ENCODE measurements at places on chromosomes 11 and 22. TPM values are rescaled to one million over a fixed set of nuclear protein-coding genes. Genes with fewer than 3 reads are reported as not detected.

The GAL3ST1 gene
- 0.34 TPM for polyA plus RNA-seq

The PRG2 gene
- 0.13 TPM for polyA plus RNA-seq

The APLNR gene
- 0.78 TPM for polyA plus RNA-seq

The GTSE1 gene
- 0.49 TPM for polyA plus RNA-seq

The MMP10 gene
- polyA plus RNA-seq, result not detected

The KRTAP5-2 gene
- polyA plus RNA-seq, result not detected

The CCDC15 gene
- polyA plus RNA-seq, result 0.43 TPM

The SORL1 gene
- 3.2 TPM for polyA plus RNA-seq

The RAB38 gene
- 0.78 TPM for polyA plus RNA-seq

The NLRP14 gene
- polyA plus RNA-seq, result 0.11 TPM

The HBB gene
- 12.9 TPM for polyA plus RNA-seq

The DNAJB7 gene
- polyA plus RNA-seq, result not detected

The BSX gene
- not detected for polyA plus RNA-seq

The SLC39A13 gene
- polyA plus RNA-seq, result 39.9 TPM

The CNGA4 gene
- polyA plus RNA-seq, result 0.13 TPM

The BTBD18 gene
- not detected for polyA plus RNA-seq

The GAS2 gene
- polyA plus RNA-seq, result 0.56 TPM

The LINC01488 gene
- polyA plus RNA-seq, result not detected

The MRGPRF gene
- polyA plus RNA-seq, result 26.1 TPM

The WNT7B gene
- polyA plus RNA-seq, result 0.25 TPM

The TENM4 gene
- 0.41 TPM for polyA plus RNA-seq

The RRM1 gene
- polyA plus RNA-seq, result 15.7 TPM

The KCNQ1 gene
- polyA plus RNA-seq, result 28.1 TPM

The TRIM34 gene
- 6.7 TPM for polyA plus RNA-seq

The SNX32 gene
- polyA plus RNA-seq, result not detected

The TMEM121B gene
- polyA plus RNA-seq, result 0.37 TPM

The MS4A6E gene
- 0.36 TPM for polyA plus RNA-seq

The ZBTB16 gene
- polyA plus RNA-seq, result 30.4 TPM

The APOL5 gene
- polyA plus RNA-seq, result 0.04 TPM

The SMIM38 gene
- 0.34 TPM for polyA plus RNA-seq

The ARSA gene
- 44.1 TPM for polyA plus RNA-seq

The TCIRG1 gene
- 130 TPM for polyA plus RNA-seq

The PAMR1 gene
- polyA plus RNA-seq, result 14.6 TPM

The TTC28 gene
- 10.6 TPM for polyA plus RNA-seq

The IL18BP gene
- polyA plus RNA-seq, result 3.0 TPM

The FAT3 gene
- polyA plus RNA-seq, result 0.22 TPM

The RFPL3 gene
- not detected for polyA plus RNA-seq

The KDM4D gene
- polyA plus RNA-seq, result 0.34 TPM

The SCARF2 gene
- 3.7 TPM for polyA plus RNA-seq

The CCDC134 gene
- polyA plus RNA-seq, result 2.9 TPM

The ME3 gene
- 29.4 TPM for polyA plus RNA-seq

The KDM4E gene
- not detected for polyA plus RNA-seq

The C1QTNF4 gene
- polyA plus RNA-seq, result 0.45 TPM

The SLC17A6 gene
- polyA plus RNA-seq, result 0.25 TPM

The CYP2D6 gene
- 0.85 TPM for polyA plus RNA-seq

The C11orf21 gene
- polyA plus RNA-seq, result 1.8 TPM

The HIPK3 gene
- 10.8 TPM for polyA plus RNA-seq

The HOATZ gene
- polyA plus RNA-seq, result not detected

The LMO2 gene
- polyA plus RNA-seq, result 44.0 TPM

The SCGB1D1 gene
- not detected for polyA plus RNA-seq
